Uterus (tissue), 4 donors: ENCODE measurements at places on chromosomes 6 and 20. TPM values are rescaled to one million over a fixed set of nuclear protein-coding genes. Genes with fewer than 3 reads are reported as not detected.

- no peak for DNase-seq
Measured at GRCh38 chr6:90569223-90569622, 17.6 kb downstream of the MAP3K7 start.

GRCh38 chr20:4846821-4847220, 125.1 kb downstream of the PRND start:
- no peak for DNase-seq

Gene PACRG
- total RNA-seq, result 4.6 TPM

Gene BANF2
- not detected for total RNA-seq

Gene KCNK5
- total RNA-seq, result 2.9 TPM
